HuH-7.5 (cell line): ENCODE measurements at places on chromosomes 6 and 20.

DNA sequence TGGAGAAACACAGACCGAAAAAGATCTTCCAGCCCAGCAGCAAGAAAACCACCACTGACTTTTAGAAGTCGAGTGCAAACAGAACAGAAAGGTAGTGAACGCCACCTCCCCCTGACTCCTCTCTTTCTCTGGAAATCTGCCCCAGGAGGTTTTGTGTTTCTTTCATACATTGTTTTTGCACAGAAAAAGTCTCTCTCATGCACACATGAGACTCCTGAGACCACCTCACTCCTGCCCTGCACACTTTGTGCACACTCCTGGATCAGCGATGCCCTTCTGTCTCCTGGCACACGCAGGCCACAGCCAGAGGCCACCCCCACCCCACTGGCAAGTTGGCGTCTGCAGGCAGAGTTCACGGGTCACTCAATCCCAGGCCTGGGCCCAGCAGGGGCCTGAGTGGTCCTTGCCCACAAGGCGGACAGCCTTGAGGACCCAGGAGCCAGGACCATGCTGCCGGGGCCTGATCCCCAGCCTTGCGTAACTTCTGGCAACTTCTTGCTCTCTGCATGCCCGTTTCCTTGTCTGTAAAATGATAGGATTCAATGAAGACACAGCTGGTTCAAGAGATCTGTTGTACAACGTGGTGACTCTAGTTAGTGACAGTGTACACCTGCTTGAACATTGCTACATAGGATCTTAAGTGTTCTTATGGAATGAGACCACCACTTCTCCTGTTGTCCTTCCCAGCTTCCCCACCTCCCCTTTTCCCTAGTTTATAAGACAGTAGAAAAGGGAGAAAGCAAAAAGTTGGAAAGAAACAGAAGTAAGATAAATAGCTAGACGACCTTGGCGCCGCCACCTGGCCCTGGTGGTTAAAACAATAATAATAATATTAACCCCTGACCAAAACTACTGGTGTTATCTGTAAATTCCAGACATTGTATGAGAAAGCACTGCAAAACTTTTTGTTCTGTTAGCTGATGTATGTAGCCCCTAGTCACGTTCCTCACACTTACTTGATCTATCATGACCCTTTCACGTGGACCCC is 30.2 kb upstream of the CST7 start:
- DNase-seq: no peak

- DNase-seq: no peak
Observed at GRCh38 chr6:158655569-158656450, 6.0 kb downstream of the SYTL3 start.

DNA sequence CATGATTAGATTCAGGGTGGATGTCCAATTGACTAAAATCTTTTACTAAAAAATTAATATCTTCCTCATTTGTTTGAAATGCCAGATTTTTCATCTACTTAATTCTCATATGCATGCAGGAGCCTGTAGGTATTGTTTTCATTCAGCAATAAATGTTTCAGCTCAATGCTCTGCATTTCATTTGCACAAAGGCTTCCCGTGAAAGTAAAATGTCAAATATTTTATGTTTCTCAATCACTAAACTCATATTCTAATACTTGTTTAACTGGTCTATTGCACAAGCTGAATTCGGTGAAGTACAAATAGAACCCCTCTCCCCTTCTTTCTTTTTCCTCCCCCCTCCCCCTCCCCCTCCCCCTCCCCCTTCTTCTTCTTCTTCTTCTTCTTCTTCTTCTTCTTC is 175.9 kb downstream of the MCHR2 start:
- DNase-seq: no peak

- no peak for DNase-seq
Observed at GRCh38 chr6:170407200-170407599, 100.6 kb downstream of the FAM120B start.
